ENCODE measurements at places on chromosomes 11 and 22.

DNA sequence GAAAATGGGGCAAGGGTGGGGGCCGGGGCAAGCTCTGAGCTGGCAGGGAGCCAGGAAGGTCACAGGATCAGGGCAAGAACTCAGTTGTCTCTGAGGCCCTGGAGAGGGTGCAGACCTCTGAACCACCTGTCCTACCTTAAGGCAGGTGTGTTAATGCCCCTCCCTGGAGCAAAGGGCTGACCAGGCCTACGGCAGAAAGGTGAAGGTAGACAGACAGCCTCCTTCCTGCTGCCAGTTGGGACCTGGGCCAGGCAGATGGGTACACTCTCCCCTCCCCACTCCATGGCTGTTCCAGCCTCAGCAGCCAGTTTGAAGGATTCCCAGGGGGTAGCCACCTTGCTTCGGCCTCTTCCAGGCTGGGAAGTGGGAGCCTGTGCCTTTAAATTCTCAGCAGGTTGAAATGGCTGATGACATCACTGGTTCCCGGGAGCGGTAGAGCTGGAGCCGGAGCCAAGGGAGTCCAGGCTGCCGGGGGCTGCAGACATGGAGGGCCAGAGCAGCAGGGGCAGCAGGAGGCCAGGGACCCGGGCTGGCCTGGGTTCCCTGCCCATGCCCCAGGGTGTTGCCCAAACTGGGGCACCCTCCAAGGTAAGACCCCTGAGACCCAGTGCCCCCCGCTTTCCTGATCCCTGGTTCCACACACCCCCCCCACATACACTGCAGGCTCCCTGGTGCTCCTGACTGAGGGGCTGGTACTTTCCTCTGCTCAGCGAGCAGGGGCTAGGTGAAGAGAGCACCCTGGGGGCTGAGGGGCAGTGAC is at the start of gene INPP5J:
Gene INPP5J, plus strand, starts transcription at position 435 of the 760 bp plus-strand sequence. Its CDS starts 49 bp downstream, at position 484.
- no peak for DNase-seq

- no peak for DNase-seq
Observed at GRCh38 chr11:15704064-15704463, 589.3 kb downstream of the INSC start.

DNA sequence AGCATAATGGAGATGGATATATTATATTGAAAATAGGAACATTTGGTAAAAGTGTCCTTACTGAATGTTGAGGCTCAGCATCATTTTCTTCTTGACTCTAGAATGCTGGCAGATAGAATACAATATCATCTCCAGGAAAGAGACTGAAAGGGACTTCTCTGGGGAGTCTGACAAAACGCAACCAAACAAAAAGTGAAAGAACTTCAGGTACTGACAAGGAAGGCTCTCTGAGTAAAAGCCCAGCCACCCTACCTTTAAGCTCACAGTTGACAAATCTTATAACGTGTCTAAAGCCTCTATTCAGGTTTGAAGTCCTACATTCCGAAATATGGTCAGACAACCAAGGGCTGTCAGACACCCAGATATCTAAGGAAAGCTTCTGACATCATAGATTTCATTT is 590.8 kb downstream of the SOX6 start:
- no peak for DNase-seq

DNA sequence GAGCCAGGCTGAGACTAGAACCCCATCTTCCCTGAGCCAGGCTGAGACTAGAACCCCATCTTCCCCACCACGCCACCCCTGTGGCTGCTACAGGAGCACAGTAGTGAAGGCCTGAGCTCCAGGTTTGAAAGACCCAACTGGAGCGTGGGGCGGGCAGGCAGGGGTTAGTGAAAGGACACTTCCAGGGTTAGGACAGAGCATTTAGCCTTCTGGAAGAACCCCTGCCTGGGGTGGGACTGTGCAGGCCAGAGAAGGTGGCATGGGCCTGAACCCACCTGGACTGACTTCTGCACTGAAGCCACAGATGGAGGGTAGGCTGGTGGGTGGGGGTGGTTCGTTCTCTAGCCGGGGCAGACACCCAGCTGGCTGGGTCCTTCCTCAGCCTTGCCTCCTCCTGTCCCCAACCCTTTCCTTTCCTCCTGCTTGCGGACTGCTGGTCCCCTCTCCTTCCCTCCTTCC is 24.1 kb downstream of the SUN2 start:
- DNase-seq, result no peak

DNA sequence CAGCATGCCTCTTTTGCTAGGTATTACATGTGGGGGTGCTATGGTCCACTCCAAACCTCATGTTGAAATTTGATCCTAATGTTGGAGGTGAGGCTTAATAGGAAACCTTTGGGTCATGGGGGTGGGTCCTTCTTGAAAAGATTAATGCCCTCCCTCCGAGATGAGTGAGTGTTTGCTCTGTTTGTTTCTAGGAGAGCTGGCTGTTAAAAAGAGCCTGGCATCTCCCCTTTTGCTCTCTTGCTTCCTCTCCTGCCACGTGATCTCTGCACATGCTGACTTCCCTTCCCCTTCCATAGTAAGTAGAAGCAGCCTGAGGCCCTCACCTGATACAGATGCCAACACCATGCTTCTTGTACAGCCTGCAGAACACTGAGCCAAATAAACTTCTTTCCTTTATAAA is 104.5 kb downstream of the FAT3 start:
- no peak for DNase-seq

DNA sequence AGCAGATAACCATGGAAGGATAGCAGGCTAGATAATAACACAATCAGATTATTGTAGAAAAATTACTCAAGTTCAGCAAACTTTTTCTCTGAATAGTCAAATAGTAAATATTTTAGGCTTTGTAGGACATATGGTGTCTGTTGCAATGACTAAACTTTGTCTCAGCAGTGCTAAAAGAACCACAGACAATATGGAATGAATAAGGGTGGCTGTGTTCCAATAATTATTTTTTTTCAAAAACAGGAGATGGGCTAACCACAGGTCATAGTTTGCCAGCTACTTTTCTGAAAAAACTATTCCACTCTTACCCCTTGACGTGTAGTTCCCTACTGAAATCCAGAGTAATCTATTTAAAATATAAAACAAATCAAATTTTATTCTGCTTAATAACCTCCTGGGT is 153.9 kb upstream of the LRRC4C start:
- DNase-seq, result no peak

DNA sequence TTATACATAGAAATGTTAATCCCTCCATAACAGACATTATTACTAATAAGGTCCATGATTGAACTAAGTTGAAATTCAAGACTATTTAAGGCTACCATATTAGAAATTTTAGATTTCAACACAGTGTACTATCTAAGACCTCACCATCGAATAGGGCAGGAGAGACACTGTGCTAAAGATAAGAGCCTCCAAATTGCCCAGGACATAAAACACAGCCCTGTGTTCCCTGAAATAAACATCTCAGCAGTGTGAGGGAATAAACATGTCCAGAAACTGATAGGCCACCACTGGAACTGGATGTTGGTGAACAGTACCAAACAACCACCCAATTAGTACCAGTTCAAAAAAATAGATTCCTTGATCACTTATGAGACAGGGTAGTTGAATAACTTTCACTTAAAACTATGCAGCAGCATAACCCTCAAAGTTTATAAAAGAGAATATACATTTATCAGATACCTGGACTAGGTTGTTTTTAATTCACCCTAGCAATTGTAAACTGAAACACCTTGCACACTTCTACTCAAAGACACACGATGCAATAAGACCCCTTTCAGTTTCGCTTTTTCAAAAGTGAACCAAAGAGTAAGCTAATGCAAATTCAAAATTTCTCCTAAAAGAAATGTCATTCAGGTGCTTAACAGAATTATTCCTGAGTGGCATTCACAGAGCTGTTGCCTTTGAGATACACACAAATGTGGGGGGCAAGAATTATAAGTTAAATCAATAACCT is 34.3 kb downstream of the USP28 start:
- peak; percentile 8 for DNase-seq

- no peak for DNase-seq
Observed at GRCh38 chr11:92387859-92388258, 163.2 kb downstream of the FAT3 start.

- no peak for DNase-seq
Observed at GRCh38 chr11:104410336-104410735, 246.4 kb upstream of the PDGFD start.

DNA sequence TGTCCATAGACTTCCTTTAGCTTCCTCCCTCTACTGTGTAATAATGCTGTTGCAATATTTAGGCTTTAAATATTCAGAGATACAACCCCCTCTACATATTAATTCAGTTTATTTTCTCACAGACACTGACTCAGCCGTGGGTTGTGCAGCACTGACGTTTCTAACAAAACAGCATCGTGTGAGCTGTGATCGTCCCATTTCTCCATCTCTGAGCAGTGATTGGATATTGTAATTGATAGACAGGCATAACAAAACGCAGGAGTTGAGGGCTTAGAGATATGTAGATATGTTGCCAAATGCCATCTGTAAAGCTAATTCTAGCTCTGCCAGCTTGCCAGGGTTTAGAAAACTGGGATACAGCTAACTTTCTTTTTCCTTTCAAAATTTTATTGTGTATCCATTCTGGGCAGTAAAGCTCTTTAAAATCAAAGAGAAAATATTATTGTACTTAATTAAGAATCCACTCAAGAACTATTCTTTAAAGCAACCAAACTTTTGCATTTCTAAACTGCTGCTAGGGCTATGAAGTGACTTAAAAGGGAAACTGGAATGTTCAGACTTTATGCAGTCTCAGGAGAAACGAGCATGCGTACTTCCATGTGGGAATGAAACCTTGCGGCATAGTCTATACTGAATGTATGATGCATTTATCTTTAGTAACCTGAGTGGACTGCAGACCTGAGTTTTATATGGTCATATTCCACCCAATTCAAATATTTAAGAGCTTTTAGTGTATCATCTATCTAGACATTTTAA is 22.7 kb downstream of the BTBD10 start:
- DNase-seq, result no peak

- DNase-seq, result peak; percentile 24
Observed at GRCh38 chr11:82775736-82776346, 42.2 kb upstream of the FAM181B start.

DNA sequence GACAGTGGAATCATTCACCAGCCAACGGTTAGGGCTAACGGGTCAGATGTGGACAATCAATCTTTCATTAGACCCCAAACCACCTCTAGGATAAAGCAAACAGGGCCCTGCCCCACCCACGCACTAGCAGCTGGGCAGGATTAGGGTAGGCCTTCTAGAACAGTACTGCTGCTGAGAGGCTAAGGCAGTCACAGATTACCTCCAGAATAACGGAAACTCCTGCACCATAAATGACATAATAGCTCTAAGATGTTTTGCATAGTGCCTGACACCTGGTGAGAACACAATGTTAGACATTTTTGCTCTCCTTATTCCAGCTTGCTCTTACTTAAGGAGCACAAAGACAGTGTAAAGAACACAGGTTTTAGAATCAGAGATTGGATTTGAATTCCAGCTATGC is 1.8 kb downstream of the SYTL2 start:
- DNase-seq, result no peak

DNA sequence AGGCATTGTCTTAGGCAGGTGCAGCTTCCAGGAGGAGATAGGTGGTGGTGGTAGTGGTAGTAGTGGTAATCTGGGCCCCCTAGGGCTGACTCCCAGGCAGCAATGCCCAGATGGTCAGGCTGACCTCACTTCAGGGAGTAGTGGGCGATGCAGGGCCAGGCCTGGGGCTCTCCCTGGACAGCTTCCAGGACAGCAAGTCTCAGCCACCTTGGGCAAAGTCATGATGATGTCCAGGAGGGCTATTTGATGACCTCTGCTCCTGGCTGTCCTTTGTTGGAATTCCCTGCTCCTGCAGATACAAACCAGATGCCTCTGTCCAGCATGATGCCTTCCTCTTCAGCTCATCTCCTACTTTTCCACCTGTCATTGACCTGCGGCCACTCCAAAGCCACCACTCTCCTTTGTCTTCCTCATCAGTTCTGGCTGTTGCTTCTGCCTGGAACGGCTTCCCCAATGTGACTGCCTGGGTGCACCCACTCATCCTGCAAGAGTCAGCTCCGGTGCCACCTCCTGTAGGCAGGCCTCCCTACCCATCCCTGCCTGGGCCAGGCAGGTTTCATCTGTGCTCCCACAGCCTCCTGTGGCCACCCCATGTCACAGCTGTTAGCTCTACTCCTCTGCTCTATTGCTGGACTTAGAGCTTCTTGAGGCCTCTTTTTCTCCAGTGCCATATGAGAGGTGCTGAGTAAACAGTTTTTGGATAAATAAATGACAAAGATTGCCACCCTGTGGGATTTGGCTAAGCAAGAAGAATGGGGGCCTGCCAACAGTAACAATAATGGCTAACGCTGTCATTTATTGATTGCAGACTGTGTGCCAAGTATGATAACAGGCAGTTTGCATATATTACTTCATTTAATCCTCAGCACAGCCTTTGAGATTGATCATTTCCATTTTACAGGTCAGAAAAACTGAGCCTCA is 172.9 kb upstream of the NECTIN1 start:
- DNase-seq, result no peak

GRCh38 chr11:128686745-128687177 is 7.1 kb upstream of the FLI1 start:
- no peak for DNase-seq

DNA sequence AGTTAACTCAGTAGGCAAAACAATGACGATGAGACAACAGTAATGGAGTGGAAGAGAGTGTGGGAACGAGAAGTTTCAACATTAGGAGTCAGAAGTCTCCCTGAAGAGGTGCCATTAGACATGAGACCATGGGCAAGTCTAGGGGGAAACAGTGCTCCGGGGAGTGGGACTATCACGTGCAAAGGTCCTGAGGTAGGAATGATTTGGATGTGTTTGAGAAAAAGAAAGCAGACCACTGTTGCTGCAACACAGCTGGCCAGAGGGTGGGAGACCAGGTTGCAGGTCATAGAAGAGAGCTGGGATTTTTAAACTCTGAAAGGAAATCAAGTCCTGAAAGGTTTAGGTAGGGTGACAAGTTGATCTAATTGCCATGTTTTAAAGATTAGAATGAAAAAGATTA is 63.0 kb downstream of the NAV2 start:
- no peak for DNase-seq

- no peak for DNase-seq
Observed at GRCh38 chr22:29569011-29569678, 11.8 kb downstream of the NIPSNAP1 start.

GRCh38 chr11:83601201-83601913 is 315.2 kb upstream of the CCDC90B start:
- DNase-seq, result no peak

GRCh38 chr22:39129081-39129480 is 23.4 kb downstream of the CBX7 start:
- no peak for DNase-seq

DNA sequence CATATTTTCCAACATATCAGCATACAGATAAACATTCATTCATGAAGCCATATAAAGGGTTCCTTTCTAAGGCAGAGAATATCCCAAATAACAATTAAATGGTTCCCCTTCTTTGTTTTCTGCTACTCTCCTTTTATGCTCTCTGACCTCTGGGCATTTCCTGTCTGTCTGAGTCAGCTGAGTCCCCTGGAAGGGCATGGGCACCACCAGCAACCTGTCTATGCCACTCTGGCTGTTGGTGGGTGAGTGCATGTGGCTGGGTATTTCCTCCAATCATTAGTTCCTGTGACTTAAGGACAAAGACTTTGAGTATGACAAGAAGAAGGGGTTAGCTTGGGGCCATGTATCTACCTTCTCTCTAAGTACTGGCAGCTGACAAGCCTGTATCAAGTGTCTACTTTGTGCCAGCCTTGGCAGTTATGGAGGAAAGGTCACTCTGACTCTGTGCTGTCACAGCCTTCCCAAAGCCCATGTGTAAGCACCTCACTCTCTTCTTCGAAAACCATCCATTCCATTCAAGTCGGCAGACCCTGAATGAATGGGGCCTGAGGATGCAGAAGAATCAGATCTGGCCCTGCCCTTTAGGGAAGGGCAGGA is 86.3 kb upstream of the PHOX2A start:
- no peak for DNase-seq

- DNase-seq, result no peak
Observed at GRCh38 chr11:116281173-116282160, 491.3 kb downstream of the BUD13 start.

Measured in T-helper 1 cell (primary cell).